NCI-H1092 treated with DMSO at 0.1 percent for 48 hours (cell line): ENCODE measurements at places on chromosomes 2 and 18.
A peak's percentile ranks its signal among the peaks of the same experiment; 100 is the strongest.

DNA sequence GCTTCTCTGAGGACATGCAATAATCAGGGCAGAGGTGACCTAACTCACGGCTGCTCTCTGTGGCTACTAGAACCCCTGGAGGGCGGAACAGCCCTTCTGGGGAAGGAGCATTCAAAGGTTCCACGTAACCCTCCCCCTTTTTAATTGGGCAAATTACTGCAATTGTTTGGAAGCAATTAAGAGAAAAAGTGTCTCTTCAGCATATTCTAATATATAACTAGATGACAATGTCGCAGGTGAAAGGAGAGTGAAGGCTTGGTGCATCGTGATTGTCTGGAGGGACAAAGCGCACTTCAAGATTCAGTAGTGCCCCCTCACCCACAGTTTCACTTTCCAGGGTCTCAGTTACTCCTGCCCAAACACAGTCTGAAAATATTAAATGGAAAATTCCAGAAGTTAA lies 720.8 kb downstream of the DCDC2C start:
- DNase-seq: no peak

- DNase-seq: no peak
These were observed 198.9 kb downstream of the LRATD1 start for GRCh38 chr2:14831458-14831857.

- DNase-seq: no peak
These were observed 9.3 kb upstream of the MPP4 start for GRCh38 chr2:201707753-201708152.

DNA sequence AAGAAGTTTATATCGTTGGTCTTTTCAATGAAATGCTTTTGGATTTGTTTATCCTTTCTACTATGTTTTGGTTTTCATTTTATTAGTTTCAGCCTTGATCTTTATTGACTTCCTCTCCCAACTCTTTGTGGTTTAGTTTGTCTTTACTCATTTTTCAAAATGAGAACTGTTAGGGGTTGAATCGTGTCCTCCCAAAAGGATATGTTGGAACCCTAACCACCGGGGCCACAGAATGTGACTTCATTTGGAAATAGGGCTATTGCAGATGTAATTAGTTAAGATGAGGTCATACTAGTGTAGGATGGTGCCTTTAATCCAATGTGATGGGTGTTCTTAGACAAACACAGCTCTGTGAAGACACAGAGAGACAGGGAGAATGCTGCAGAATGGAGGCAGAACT lies 60.4 kb upstream of the IL1R2 start:
- no peak for DNase-seq

- no peak for DNase-seq
These were observed 58.8 kb upstream of the LRRTM1 start for GRCh38 chr2:80363330-80363729.

DNA sequence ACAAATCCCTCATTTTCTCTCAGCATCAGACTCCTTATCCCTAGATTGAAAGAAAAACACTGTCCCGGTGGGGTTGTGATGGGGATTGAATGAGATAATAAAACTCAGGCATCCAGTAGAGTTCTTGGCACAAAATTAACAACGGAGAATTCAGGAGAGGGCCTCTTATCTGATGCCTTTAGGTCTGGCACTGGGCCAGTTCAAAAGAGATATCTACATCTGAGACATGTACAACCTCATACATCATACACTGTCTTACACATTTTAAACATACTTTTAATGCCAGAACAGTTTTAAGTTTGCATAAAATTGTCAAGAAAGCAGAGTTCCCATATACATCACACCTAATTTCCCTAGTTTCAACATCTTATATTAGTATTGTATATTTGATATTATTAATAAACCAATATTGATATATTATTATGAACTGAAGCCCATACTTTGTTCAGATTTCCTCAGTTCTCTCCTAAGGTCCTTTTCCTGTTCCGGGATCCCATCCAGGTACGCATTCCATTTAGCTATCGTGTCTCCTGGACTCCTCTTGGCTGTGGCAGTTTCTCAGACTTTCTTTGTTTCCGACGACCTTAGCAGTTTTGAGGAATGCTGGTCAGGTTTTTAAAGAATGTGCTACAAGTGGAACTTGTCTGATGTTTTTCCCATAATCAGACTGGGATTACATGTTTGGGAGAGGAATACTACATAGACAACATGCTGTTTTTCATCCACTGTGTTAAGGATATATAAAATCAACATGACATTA lies 27.8 kb downstream of the NXPH2 start:
- no peak for DNase-seq

DNA sequence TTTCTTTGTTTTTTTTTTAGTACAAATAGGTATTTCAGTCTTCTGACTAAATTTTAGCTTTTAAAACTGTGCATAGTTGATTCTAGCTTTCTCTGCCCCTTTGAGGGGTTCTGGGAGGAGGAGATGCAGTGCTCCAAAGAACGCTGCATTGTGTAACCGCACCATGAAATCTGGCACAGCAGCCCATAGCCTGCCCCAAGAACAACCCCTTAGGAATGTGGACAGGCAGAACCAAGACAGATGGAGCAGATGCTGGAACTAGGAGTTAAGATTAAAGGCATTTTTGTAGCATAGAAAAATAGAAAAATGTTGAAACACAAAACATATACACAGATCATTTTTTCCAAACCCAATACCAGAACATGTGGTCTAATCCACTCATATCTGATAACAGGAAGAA lies 187.5 kb downstream of the SCG2 start:
- no peak for DNase-seq

GRCh38 chr2:86790676-86791572 lies at the start of gene CD8A:
Gene CD8A, minus strand, starts transcription at chr2:86790913. Its CDS starts 88 bp downstream, at chr2:86790825.
- DNase-seq: no peak

GRCh38 chr2:126658905-126659561 lies 3.1 kb downstream of the GYPC start:
- no peak for DNase-seq

DNA sequence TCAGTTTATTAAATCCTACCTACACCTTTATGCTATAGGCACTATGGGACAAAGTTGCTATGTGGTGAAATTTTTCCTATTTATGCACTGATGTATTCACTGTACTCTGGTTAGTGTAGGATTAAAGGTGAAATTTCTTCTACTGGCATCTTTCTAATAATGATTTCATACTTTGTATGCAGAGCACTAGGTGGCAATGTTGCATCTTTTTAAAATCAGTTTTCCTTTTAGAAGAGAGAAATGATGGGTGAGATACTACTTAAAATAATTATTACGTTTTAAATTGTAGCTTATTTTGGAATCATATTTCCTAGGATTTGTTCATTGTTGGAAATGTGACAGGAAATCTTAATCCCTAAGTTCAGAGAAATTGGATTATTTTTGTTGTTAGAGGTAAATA lies 150.9 kb downstream of the CD8B2 start:
- DNase-seq: peak; percentile 14

- no peak for DNase-seq
These were observed 12.3 kb upstream of the SMAD7 start for GRCh38 chr18:48962994-48963561.

- no peak for DNase-seq
These were observed 33.5 kb downstream of the MGAT5 start for GRCh38 chr2:134287323-134287722.

DNA sequence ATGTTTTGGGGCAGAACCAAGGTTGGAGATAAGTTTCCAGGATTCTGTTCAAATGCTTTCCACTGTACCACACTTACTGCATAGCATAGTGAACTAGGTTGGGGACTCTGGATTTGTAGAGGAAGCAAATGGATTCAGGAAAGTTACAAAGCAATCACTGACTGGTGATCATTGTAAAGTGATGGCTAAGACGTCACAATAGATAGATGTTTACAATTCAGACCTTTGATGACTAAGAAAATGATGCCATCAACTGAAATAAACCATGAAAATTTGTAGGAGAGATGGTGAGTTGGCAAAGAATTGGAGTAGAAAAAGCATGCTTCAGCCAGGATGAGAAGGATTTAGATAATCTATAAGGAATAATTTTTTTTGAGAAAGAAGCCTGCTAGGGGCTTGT lies 178.0 kb downstream of the UBE2E3 start:
- no peak for DNase-seq
